ENCODE measurements at places on chromosomes 6 and 20.

- DNase-seq, result no peak
These were observed 20.8 kb downstream of the MUC22 start for GRCh38 chr6:31031095-31031494.

- no peak for DNase-seq
These were observed 139.1 kb downstream of the COL9A1 start for GRCh38 chr6:70163795-70164194.

DNA sequence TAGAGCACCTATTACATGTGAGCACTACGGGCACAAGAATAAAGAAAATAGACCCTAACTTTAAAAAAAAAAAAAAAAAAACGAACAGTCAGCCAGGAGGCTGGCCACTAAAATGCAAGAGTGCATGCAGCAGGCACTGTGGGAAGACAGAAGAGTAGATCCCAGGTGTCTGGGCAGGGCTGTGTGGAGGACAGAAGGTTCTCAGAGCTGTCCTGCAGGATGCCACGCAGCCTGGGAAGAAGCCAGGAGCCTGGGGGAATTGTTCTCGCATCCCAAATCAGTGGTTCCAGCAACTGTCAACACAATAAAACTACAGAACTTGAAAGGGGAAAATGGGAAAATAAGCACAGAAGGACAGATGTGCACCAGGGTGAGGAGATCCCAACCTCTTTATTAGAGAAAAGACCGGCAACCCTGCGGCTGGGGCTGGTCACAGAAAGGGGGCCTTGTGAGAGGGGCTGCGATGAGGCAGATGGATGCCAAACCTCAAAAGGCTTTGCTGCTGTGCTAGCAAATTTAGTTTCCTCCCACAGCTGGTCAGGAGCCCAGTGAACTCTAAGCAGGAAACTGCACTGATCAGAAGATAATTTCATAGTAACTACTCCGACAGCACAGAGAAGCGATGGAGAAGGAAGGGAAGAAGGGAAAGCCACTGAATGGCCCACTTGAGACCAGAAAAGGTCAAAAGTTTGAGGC is 30.9 kb downstream of the MAP3K5 start:
- DNase-seq, result no peak

- no peak for DNase-seq
These were observed 31.9 kb downstream of the WDR27 start for GRCh38 chr6:169669889-169670288.

DNA sequence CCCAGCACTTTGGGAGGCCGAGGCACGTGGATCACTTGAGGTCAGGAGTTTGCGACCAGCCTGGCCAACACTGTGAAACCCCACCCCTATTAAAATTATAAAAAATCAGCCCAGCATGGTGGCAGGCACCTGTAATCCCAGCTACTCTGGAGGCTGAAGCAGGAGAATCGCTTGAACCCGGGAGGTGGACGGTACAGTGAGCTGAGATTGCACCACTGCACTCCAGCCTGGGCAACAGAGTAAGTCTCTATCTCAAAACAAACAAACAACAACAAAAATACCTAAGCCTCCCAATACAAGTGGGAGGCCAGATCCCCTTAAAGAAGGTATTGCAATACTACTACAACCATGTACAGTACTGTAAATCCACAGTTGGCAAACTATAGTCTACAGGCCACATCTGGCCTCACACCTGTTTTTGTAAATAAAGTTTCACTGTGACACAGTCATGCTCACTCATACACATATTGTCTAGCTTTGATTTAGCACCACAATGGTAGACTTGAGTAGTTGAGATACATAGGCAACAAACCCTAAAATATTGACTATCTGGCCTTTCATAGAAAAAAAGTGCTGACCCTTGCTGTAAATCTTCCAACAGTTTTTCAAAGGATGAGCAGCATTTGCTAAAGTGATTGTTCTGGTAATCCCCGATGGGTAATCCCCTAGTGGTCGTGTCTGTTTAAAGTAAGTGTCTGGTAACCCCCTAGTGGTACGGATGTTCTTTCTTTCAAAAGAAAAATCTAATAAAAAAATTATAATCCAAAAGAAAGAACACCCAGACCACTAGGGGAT is 202.0 kb downstream of the RNGTT start:
- no peak for DNase-seq

DNA sequence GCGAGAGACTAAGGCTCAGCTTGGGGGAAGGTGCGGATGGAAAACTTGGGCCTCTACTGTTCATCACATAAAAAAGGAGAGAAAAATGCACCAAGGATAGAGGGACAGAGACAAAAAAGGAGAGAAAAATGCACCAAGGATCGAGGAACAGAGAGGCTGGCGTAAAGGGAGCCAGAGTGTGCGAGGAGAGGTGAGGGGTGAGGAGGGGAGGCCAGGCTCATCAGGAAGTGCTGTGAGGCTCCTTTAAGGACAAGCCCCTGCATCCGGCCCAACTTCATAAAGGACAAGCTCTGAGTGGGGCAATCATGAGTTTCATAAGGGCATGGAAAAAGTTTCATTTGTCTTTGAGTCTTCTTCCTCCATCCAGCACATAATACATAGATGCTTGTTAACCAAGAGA is 117.2 kb upstream of the NXT1 start:
- no peak for DNase-seq

- no peak for DNase-seq
These were observed 1042.7 kb downstream of the EPHA7 start for GRCh38 chr6:92376691-92377090.

Data from esophagus squamous epithelium (tissue), 5 donors.